Panc1 (cell line): ENCODE measurements at places on chromosomes 12 and 14. TPM values are rescaled to one million over a fixed set of nuclear protein-coding genes. Genes with fewer than 3 reads are reported as not detected.

Gene CMKLR1
- total RNA-seq, result 0.03 TPM

- H3K27me3 ChIP-seq, result no peaks in the 10 kb centered on the region; the same call in 1 of the 2 replicates
- H3K4me1 ChIP-seq, result no peaks in the 10 kb centered on the region
- no peak for DNase-seq
These were observed 23.8 kb upstream of the ELK3 start for GRCh38 chr12:96170328-96170727.

DNA sequence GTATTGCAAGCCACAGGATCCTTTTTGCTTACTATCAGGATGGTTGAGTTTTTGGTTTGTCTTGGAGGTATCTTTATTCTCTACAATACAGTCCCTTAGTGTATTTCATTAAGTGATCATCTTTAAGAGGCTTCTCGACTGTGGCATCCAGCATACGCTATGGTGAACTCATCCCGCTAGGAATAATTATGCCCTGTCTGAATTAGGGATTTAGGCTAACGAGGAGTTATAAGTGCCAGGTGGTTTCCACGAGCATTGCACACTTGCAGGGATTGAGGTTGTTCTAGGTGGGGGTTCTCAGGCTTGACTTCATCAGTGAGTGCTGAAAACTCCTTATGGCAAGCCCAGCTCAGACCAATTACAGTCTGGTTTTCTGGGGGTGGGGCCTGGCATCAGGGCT is 37.2 kb upstream of the RBM19 start:
- peaks cover 15% of the 10 kb centered on the region for H3K27me3 ChIP-seq
- H3K36me3 ChIP-seq, result no peaks in the 10 kb centered on the region
- no peaks in the 10 kb centered on the region for H3K4me1 ChIP-seq
- H3K27ac ChIP-seq, result no peak overlapping the region
- no peak overlapping the region for H3K4me3 ChIP-seq
- no peak for DNase-seq

Gene BDKRB1
- not detected for total RNA-seq

Gene RNASE3
- total RNA-seq, result not detected

Gene PRICKLE1
- 20.1 TPM for total RNA-seq

GRCh38 chr12:12334367-12335040 is 15.5 kb downstream of the MANSC1 start:
- H3K36me3 ChIP-seq, result no peaks in the 10 kb centered on the region
- DNase-seq, result no peak
- H3K27ac ChIP-seq, result no peak overlapping the region
- H3K27me3 ChIP-seq, result no peaks in the 10 kb centered on the region

- no peaks in the 10 kb centered on the region for H3K36me3 ChIP-seq
- H3K27ac ChIP-seq, result peak overlapping the region; percentile 29; the same call in 1 of the 2 replicates
- no peak overlapping the region for H3K4me3 ChIP-seq
- H3K4me1 ChIP-seq, result peaks cover 14% of the 10 kb centered on the region
- DNase-seq, result no peak
These were observed 19.8 kb upstream of the SMUG1 start for GRCh38 chr12:54208591-54208990.

Gene ENDOU
- not detected for total RNA-seq

- H3K4me1 ChIP-seq, result no peaks in the 10 kb centered on the region
- no peak for DNase-seq
- H3K27me3 ChIP-seq, result no peaks in the 10 kb centered on the region
These were observed 151.4 kb downstream of the KCNC2 start for GRCh38 chr12:75058228-75058627.

- peaks cover 4% of the 10 kb centered on the region for H3K27me3 ChIP-seq
These were observed 22.3 kb downstream of the AKAP3 start for GRCh38 chr12:4626543-4626942.

DNA sequence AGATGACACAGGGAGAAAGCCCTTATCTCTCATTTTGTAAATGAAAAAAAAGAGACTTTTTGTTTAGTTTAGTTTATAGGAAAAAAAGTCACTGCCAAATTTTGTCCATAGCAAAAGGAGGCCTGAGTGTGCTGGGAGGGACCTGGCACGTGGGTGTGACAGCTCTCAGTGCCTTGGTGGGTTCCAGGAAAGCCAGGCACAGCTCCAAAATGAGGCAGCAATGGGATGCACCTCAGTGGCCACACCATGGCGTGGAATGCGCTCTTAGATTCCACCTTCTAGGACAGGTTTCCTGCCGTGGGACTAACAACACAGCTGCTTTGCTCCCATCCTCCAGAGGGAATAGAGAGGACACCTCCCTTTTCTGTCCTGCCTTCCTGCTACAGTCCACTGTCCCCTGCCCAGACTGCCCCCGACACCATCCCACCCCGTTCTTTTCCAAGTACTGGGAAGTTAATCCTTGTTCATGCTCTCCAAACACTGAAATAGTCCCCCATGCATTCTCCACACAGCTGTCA is 207.6 kb downstream of the EMP1 start:
- H3K36me3 ChIP-seq, result no peaks in the 10 kb centered on the region
- H3K4me1 ChIP-seq, result no peaks in the 10 kb centered on the region
- no peak for DNase-seq
- H3K27ac ChIP-seq, result no peak overlapping the region
- H3K4me3 ChIP-seq, result peak overlapping the region; percentile 50

DNA sequence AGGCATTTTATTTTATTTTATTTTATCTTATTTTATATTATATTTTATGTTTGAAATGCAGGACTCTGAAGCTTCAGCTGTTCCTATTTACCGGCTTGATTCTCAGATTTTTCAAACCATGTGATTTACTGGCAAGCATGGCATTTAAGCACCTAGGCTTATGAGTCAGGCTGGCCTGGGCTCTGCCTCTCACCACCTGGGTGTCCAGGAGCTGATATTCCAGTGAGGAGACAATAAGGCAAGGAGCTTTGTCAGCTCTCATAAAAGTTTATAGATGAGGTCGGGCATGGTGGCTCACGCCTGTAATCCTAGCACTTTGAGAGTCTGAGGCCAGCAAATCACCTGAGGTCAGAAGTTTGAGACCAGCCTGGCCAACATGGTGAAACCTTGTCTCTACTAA is 2.1 kb downstream of the DAO start:
- H3K4me1 ChIP-seq, result no peaks in the 10 kb centered on the region
- DNase-seq, result no peak
- H3K27me3 ChIP-seq, result no peaks in the 10 kb centered on the region
- H3K36me3 ChIP-seq, result no peaks in the 10 kb centered on the region
- no peak overlapping the region for H3K4me3 ChIP-seq
- H3K27ac ChIP-seq, result no peak overlapping the region

- DNase-seq, result no peak
- no peaks in the 10 kb centered on the region for H3K4me1 ChIP-seq
- H3K36me3 ChIP-seq, result no peaks in the 10 kb centered on the region
- H3K27ac ChIP-seq, result no peak overlapping the region
- no peaks in the 10 kb centered on the region for H3K27me3 ChIP-seq
These were observed 17.9 kb downstream of the KLRF2 start for GRCh38 chr12:9899209-9899608.

DNA sequence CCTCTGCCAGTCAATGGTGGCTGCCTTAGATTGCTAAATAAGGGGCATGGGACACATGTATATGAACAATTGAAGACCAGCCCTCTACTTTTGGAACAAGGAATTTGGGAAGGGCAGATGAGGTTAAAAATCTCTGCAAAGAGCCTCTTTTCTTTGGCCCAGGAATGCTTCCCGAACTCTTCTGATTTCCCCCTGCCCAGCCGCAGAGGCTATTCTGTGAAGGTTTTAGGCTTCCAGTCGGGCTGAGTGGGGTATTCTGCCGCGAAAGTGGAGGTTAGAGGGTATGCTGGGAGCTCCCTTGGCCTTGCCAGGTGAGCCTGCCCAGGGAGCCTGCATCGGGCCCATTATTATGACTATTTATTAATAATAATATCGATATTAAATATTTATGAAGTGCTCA is 1.2 kb downstream of the POU6F1 start:
- H3K36me3 ChIP-seq, result no peaks in the 10 kb centered on the region
- H3K27me3 ChIP-seq, result no peaks in the 10 kb centered on the region
- no peak for DNase-seq
- peaks cover 11% of the 10 kb centered on the region for H3K4me1 ChIP-seq

Gene WNT1
- total RNA-seq, result not detected

Gene SLC15A5
- total RNA-seq, result not detected

Gene AJUBA
- total RNA-seq, result 50.2 TPM
